ENCODE measurements at places on chromosomes 7 and 10. TPM values are rescaled to one million over a fixed set of nuclear protein-coding genes. Genes with fewer than 3 reads are reported as not detected.
A peak's percentile ranks its signal among the peaks of the same experiment; 100 is the strongest.

DNA sequence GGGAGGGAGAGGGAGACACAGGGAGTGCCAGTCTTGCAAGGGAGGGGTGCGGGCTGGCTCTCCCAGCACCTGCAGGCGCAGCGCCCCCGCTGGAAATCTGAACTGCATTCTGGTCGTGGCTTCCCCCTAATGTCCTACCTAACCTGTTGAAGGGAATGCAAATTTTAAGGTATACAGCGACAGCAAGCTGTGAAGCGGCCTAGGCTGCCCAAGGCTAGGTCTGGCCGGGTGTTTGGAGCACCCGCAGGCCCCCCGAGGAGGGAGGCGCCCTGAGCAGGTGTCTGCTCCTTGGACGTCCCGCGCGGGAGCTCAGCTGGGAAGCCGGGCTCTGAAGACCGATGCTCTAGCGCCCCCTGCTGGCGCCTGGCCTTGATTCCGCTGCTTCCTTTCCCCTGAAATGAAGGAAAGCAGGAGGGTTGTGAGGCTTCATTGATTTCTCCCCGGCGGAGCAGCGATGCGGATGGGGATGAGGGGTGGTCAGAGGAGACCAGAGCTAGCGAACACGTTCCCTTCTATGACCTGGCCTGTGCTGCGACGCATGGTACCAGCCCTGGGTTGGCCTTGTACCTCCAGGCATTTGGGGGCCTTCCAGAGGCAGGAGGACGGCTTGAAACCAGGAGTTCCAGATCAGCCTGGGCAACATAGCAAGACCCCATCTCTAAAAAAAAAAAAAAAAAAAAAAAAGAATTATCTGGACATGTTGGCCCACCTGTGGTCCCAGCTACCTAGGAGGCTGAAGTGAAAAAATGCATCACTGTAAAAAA lies 601.3 kb downstream of the GALNT17 start:
- no peaks in the 10 kb centered on the region for H3K36me3 ChIP-seq
- no peak overlapping the region for H3K27ac ChIP-seq
- peak; percentile 87 for DNase-seq
- no peaks in the 10 kb centered on the region for H3K4me1 ChIP-seq

DNA sequence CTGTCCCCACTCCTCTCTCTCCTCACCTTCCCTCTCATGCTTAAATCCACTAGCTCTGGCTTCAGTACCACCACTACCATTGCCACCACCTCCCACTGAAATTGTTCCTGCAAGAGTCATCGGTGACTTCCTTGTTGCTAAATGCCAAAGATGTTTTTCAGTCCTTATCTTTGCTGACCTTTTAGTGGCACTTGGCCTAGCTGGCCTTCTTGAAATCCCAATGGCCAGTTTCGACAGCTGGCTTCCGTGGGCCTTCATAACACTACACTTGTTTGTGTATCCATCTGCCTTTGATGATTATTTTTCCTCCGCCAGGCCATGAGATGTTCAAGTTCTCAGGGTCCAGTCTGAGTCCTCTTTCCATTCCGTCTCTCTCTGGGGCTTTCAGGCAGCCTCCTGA lies 118.2 kb upstream of the NANOS1 start:
- no peak overlapping the region for H3K4me3 ChIP-seq
- no peak for DNase-seq
- H3K27ac ChIP-seq, result no peak overlapping the region
- H3K36me3 ChIP-seq, result no peaks in the 10 kb centered on the region
- no peaks in the 10 kb centered on the region for H3K4me1 ChIP-seq

DNA sequence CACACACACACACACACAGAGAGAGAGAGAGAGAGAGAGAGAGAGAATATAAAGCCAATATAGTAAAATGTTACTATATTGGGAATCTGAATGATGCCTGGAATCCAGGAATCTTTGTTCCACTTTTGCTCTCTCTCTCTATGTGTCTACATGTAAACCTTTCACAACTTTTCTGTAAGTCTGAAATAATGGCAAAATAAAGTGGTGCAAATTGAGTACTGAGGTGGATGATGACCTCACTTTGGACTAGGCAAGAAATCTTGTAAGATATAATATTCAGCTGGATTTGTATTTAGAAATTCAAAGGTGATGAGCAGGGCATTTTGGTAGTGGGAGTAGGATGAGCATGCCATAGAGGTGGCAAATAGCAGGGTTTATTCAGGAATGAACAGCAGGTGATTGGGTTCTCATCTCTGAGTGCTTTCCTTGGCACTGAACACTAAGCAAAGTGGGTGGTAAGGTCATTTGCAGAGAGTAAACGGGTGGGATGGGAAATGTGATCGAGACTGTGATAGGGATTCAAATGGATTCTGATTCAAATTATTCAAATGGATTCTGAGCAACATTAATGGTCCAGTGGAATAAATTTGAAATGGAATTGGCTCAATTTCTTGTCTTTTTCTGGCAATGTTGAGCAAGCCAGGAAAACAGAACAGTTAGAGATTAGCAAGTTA lies 9.7 kb upstream of the ANLN start:
- peaks cover 2% of the 10 kb centered on the region for H3K27me3 ChIP-seq
- H3K27ac ChIP-seq, result no peak overlapping the region
- peaks cover 8% of the 10 kb centered on the region for H3K4me1 ChIP-seq
- DNase-seq, result no peak

GRCh38 chr7:68441645-68442044 lies 1156.6 kb upstream of the AUTS2 start:
- no peaks in the 10 kb centered on the region for H3K36me3 ChIP-seq
- no peaks in the 10 kb centered on the region for H3K27me3 ChIP-seq
- H3K27ac ChIP-seq, result no peak overlapping the region
- no peak overlapping the region for H3K4me3 ChIP-seq

GRCh38 chr10:12726971-12727831 lies 274.3 kb downstream of the CCDC3 start:
- DNase-seq, result peak; percentile 71
- no peaks in the 10 kb centered on the region for H3K36me3 ChIP-seq
- H3K4me3 ChIP-seq, result no peak overlapping the region
- H3K27ac ChIP-seq, result peak overlapping the region; percentile 49

DNA sequence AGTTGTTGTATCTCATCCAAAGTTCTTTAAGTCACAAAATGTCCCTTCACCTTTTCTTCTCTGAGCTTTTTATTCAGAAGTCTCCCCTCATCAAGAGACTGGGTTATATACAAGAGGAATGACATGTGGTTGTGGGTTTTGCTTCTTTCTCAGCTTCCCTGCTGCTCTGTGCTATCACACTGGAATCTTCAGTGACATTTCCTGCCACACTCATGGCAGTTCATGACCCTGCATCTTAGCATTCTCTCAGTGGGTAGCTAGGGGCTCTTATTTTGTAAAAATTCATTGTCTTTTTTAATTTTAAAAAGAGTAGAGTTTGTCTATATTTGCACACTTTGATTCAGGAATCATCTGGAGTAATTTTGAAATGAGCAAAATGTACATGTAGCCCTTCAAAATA lies 236.9 kb upstream of the TMEM229A start:
- H3K36me3 ChIP-seq, result no peaks in the 10 kb centered on the region
- DNase-seq, result no peak
- no peak overlapping the region for H3K4me3 ChIP-seq
- H3K4me1 ChIP-seq, result no peaks in the 10 kb centered on the region

GRCh38 chr7:64916-65341 lies 127.4 kb upstream of the FAM20C start:
- H3K27ac ChIP-seq, result no peak overlapping the region
- H3K4me3 ChIP-seq, result no peak overlapping the region
- H3K27me3 ChIP-seq, result no peaks in the 10 kb centered on the region

GRCh38 chr10:58341947-58342346 lies 7.1 kb downstream of the UBE2D1 start:
- no peak overlapping the region for H3K4me3 ChIP-seq
- peaks cover 16% of the 10 kb centered on the region for H3K36me3 ChIP-seq
- H3K27ac ChIP-seq, result no peak overlapping the region
- no peaks in the 10 kb centered on the region for H3K27me3 ChIP-seq

GRCh38 chr7:17029150-17029549 lies 147.4 kb upstream of the AGR3 start:
- peaks cover 11% of the 10 kb centered on the region for H3K4me1 ChIP-seq
- peaks cover 3% of the 10 kb centered on the region for H3K27me3 ChIP-seq
- no peak overlapping the region for H3K27ac ChIP-seq
- H3K4me3 ChIP-seq, result no peak overlapping the region

DNA sequence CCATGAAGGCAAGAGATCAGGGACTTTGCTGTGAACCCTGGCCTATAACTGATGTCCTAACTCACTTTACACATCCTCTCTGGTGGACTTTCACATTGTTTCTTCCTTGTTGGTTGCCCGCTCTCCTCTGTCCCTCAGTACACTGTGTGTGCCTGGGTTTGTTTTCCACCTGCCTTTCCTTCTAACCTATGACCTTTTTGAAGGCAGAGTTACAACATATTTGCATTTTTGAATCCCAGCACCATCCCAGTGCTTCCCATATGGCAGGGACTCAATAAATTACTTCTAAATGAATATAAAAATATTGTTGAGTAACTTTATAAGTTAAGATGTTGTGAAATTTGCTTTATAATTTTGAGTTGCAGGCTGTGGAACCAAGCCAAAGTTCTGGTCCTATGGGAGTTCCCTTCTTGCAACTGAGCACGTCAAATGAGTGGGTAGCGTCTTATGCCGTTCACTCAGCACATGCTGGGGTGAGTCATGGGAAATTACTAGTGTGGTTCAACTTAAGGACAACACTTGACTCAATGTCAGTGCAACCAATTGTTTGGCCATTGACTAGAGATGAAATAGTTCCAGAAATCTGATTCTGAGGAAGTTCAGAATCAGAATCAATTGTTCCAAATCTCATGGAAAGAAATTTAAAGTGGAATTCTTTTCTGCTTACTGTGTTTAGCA lies 250.9 kb downstream of the TWIST1 start:
- no peaks in the 10 kb centered on the region for H3K27me3 ChIP-seq
- peak; percentile 30 for DNase-seq
- H3K4me3 ChIP-seq, result no peak overlapping the region
- no peaks in the 10 kb centered on the region for H3K36me3 ChIP-seq

DNA sequence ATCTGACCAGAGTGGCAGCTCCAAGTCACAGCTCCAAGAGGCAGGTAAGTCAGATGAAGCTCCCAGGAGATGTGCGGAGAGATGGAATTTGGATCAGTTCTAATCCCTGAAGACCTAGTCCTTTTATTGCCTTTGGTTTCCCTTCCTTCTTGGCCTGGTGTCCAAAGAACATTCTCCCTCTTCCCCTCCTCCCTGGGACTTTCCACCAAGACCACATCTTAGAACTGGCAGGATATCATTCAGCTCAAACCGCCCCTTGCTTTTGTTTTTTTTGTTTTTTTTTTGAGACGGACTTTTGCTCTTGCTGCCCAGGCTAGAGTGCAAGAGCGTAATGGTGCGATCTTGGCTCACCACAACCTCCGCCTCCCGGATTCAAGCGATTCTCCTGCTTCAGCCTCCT lies 190.8 kb downstream of the GFRA1 start:
- H3K27me3 ChIP-seq, result peaks cover 2% of the 10 kb centered on the region
- H3K27ac ChIP-seq, result no peak overlapping the region
- H3K36me3 ChIP-seq, result no peaks in the 10 kb centered on the region
- no peak overlapping the region for H3K4me3 ChIP-seq
- no peaks in the 10 kb centered on the region for H3K4me1 ChIP-seq

- no peaks in the 10 kb centered on the region for H3K4me1 ChIP-seq
- H3K36me3 ChIP-seq, result no peaks in the 10 kb centered on the region
- no peak overlapping the region for H3K27ac ChIP-seq
- no peak for DNase-seq
- no peaks in the 10 kb centered on the region for H3K27me3 ChIP-seq
- H3K4me3 ChIP-seq, result no peak overlapping the region
Measured at GRCh38 chr10:68303849-68304412, 27.9 kb upstream of the HNRNPH3 start.

DNA sequence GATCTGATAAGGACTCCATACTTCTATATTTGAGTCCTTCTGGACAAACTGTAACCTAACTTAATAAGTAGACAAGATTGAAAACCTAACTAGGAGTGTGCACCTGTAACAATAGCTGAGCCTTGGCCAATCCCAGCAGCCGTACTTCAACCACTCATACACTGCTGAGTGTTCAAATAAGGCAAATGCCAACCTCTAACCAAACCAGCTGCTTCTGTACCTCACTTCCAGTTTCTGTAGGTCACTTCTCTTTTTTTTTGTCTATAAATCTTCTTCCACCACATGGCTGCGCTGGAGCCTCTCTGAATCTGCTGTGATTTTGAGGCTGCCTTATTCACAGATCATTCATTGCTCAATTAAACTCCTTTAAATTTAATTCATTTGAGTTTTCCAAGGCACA lies 753.2 kb downstream of the DNAJB9 start:
- no peak for DNase-seq
- H3K4me3 ChIP-seq, result no peak overlapping the region
- no peaks in the 10 kb centered on the region for H3K36me3 ChIP-seq
- H3K27me3 ChIP-seq, result no peaks in the 10 kb centered on the region

- H3K4me1 ChIP-seq, result no peaks in the 10 kb centered on the region
- no peak overlapping the region for H3K4me3 ChIP-seq
- no peaks in the 10 kb centered on the region for H3K27me3 ChIP-seq
- no peak for DNase-seq
- H3K27ac ChIP-seq, result no peak overlapping the region
Measured at GRCh38 chr7:112752576-112752975, 37.6 kb downstream of the TMEM168 start.

DNA sequence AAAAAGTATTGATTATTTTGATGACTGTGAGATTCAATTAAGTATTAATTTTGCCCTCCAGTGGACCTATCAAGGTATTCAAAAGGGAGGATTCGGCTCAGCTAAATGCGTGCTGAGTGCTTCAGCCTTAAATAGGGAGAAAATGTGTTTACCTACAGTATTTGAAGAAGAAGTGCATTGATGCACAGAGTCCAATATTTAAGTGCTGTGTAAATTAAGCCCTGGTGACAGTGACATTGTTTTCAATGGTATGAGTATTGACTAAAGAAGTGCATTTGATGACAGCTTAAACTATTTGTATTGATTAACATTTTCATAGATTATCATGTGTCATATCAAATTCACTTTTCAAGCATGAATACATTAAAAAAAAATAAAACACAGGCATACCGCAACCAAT lies 106.6 kb downstream of the POU6F2 start:
- H3K4me3 ChIP-seq, result no peak overlapping the region
- no peaks in the 10 kb centered on the region for H3K36me3 ChIP-seq
- H3K4me1 ChIP-seq, result no peaks in the 10 kb centered on the region

ARHGEF35 gene
- 6.3 TPM for total RNA-seq

NPY4R2 gene
- not detected for total RNA-seq

DIP2C gene
- total RNA-seq, result 0.76 TPM

NAT16 gene
- not detected for total RNA-seq

GATA3 gene
- total RNA-seq, result 23.5 TPM

EGFR gene
- total RNA-seq, result not detected

CRYGN gene
- total RNA-seq, result 0.11 TPM

KCNMA1 gene
- total RNA-seq, result not detected

LLCFC1 gene
- total RNA-seq, result not detected

POU6F2 gene
- not detected for total RNA-seq

C7orf33 gene
- not detected for total RNA-seq

All from activated CD4-positive, alpha-beta T cell treated with anti-CD3 and anti-CD28 coated beads for 36 hours (primary cell).